Activated T-cell treated with anti-CD3 and anti-CD28 coated beads, Interleukin-2, amount 50 U/mL, for 72 hours (primary cell): ENCODE measurements at places on chromosomes 3 and 15.

DNA sequence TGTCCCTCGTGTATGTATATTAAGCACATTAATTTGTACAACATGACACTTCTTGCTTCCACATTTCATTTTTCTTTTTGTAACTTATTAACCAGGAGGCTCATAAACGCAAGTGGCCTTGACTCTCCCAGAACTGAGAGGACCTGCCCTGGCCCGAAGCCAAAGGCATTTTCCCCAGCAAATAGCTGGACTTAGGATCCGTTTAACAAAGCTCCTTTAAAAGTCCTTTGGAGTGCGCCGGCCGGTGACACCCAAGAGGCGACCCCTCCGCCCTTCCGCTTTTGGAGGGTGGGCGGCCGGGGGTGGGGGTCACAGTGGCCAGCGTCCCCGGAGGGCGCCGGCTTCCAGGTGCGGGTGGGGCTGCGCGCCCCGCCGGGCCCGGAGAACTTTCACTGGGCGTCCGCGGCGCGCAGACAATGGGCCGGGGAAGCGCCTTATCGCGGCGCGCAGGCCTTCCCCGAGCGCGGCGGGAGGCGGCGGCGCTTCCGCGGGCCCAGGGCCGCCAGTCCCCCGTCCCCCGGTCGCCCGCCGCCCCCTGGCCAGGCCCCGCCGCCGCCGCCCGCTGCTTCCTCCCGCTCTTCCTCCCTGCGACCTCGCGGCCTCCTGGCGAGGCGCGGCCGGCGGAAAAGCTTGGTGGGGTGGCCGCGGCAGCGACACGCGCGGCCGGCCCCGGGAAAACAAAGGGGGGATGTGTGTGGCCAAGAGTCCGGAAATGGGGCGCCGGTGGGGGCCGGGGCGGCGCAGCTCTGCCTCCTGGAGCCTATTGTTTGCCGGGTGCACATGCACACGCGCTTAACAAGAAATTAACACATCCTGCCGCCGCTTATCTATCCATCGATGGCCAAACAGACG, 613.4 kb downstream of the MCTP2 start:
- DNase-seq, result no peak
- H3K4me1 ChIP-seq, result no peaks in the 10 kb centered on the region

DNA sequence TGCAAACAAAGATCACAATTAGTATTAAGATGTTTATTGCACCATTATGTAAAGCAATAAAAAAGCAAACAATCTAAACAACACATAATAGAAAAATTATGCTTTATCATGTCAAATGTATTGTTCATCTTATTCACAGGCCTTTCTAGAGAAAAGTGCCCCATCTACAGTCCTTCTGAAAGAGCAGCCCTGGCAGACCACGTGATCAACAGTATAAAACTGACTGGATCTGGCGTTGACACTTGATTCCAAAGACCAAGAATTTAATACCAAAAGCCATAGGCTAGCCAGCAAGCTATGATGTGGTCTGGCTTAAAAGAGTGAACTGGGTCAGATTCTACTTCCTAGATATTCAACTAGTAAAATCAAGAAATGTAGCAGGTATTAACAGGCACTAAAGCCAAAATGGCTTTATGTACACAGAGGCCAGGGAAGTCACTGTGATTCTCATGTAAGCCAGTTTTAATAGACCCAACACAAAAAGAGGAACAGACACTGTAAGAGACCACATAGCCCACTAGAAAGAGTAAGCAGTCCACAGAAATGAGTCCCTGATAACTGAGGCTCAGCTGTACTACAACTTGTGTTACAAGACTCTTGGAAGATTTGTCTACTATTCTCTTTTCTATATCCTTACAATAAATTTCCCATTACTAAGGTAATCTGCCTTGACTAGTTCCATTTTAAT, 32.5 kb downstream of the DMXL2 start:
- no peaks in the 10 kb centered on the region for H3K27me3 ChIP-seq
- no peak overlapping the region for H3K27ac ChIP-seq
- peaks cover 11% of the 10 kb centered on the region for H3K36me3 ChIP-seq

DNA sequence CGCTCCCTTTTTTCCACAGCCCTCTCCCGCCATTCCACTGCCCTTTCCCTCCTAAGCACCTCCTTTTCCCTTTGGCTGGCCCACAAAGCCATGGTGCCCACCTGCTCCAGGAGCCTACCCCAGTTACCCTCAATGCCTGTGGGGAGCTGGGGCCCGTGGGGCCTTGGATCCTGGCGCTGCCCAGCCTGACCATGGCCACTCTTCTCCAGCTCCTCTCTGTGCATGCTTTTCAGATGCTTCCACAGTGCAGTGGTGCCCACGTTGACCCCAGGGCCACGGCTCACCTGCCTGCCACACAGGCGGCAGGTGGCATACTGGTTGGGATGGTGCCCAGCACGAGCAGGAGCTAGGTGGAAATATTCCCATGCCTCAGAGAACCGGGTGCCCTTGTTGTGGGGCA, 1.5 kb downstream of the ZBED2 start:
- H3K4me3 ChIP-seq, result peak overlapping the region; percentile 99
- H3K27me3 ChIP-seq, result no peaks in the 10 kb centered on the region
- H3K27ac ChIP-seq, result peak overlapping the region; percentile 100
- DNase-seq, result no peak

- no peaks in the 10 kb centered on the region for H3K36me3 ChIP-seq
- DNase-seq, result peak; percentile 60
- H3K27me3 ChIP-seq, result no peaks in the 10 kb centered on the region
- H3K4me3 ChIP-seq, result peak overlapping the region; percentile 81
- H3K4me1 ChIP-seq, result peaks cover 34% of the 10 kb centered on the region
These were observed 19.3 kb upstream of the NRROS start for GRCh38 chr3:196620161-196620604.

DNA sequence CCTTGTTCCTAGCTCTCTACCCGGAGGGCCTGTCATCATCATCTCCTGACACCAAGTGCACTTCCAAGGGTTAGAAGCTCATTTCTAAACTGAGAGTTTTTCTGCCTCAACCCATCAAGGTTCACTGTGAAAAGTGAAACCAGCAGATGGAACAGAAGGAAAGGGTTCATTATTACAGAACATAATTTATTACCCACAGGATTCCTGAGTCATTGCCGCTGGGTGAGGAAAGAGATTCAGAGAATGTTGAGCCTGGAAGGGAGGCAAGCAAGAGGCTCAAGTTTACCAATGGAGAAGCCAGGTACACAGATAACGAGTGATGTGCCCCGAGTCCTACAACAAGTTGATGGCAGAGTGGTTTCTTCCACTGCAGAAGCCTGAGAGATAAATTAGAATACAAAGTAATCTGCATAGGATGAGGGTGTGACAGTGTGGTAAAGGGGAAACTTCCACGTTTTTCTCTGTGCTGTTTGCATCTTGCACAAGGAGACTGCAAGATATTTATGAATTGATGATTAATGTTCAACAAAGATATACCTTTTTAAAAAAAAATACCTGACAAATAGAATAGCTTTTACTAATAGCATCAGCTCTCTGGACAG, 80.5 kb upstream of the SETMAR start:
- H3K27ac ChIP-seq, result no peak overlapping the region
- no peaks in the 10 kb centered on the region for H3K36me3 ChIP-seq
- no peaks in the 10 kb centered on the region for H3K27me3 ChIP-seq
- DNase-seq, result no peak
- peaks cover 6% of the 10 kb centered on the region for H3K4me1 ChIP-seq

DNA sequence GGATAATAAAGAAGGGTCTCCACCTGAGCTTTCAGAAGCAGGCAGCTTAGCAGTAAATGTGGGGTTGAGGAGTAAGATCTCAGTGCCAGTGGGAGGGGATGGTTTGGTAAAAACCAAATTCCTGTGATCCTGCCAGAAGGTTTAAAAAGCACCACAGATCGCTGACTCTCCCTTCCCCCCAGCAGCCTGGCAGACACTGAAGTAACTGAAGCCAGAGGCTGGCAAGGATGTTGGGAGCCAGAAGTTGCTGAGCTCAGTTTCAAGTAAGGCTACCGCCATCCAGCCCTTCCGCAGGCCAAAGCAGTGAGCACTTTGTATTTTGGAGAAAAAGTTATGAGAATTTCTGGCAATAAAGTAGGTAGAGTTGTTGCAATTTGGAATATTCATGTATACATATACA, 246.4 kb downstream of the ZNF621 start:
- H3K36me3 ChIP-seq, result no peaks in the 10 kb centered on the region
- H3K27ac ChIP-seq, result no peak overlapping the region
- H3K27me3 ChIP-seq, result peaks cover 3% of the 10 kb centered on the region
- no peak overlapping the region for H3K4me3 ChIP-seq

DNA sequence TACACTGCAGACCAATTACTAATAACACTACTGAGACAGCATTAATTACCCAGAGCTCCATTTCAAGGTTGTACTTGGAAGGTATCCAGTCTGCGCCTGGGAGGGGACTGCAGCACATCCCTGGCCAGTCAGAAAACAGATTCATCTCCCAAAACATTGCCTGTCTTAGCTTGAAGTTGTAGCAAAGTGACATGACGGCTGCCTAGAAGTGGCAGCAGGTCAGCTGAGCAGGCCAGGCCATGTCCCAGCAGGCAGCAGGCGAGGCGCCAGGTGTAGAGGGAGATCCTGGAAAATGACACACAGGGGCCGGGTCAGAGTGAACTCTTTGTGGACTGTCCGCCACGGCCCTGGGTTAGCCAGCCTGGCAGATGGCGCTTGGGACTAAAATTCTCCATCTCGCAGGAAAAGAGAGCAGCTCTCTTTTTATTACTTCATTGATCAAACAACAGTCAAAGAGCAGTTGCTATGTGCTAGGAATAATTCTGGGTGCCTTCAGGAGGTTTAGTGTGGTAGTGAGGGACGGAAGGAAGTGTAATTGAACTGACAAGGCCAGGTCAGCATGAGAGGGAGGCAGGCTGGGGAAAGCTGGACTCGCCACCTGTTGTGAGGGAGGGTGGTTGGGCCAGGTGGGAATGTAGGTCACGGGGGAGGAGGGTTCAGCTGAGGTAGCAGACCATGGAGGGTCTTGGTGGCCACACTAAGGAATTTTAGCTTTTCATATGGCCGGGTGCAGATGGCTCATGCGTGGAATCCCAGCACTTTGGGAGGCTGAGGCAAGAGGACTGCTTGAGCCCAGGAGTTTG, 1.3 kb upstream of the MAP6D1 start:
- peaks cover 8% of the 10 kb centered on the region for H3K4me1 ChIP-seq
- H3K4me3 ChIP-seq, result peak overlapping the region; percentile 56
- no peaks in the 10 kb centered on the region for H3K36me3 ChIP-seq
- DNase-seq, result no peak

DNA sequence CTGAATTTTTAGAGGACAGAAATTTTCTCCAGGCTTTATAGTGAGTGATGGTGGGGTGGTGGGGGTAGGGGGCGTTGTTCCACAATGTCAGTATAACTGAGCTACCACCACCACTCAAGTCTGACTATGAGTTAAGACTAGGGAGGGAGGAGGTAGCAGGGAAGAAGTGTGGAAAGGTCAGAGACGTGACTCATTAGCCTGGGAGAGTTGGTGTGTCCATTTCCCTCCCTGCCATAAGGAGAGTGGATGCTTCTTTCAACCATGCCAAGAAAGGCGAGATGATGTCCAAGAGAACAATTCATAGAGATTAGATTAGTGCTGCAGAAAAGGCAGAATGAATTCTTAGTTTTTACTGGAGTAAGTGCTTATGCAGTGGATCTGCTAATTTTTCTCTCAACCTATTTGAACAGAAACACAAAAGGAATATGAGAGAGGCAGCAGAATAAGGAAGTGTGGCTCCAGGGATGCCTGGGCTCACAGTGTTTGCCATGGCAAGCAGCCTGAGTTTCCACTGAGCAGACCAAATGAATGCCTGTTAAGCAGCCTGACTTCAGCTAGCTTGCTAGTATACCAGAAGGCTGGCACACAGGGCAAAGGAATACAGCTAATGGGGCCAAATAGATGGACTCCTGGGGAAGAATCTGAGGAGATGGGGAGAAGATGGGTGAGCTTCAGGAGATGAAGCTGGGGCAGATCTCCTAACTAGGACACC, 708.9 kb downstream of the NTRK3 start:
- H3K27me3 ChIP-seq, result no peaks in the 10 kb centered on the region
- no peak for DNase-seq
- H3K4me1 ChIP-seq, result no peaks in the 10 kb centered on the region
- H3K4me3 ChIP-seq, result no peak overlapping the region
- no peaks in the 10 kb centered on the region for H3K36me3 ChIP-seq
